ENCODE measurements at places on chromosomes 5 and 9.

GRCh38 chr9:112074250-112075008, 100.7 kb downstream of the SUSD1 start:
- DNase-seq, result peak; percentile 67

DNA sequence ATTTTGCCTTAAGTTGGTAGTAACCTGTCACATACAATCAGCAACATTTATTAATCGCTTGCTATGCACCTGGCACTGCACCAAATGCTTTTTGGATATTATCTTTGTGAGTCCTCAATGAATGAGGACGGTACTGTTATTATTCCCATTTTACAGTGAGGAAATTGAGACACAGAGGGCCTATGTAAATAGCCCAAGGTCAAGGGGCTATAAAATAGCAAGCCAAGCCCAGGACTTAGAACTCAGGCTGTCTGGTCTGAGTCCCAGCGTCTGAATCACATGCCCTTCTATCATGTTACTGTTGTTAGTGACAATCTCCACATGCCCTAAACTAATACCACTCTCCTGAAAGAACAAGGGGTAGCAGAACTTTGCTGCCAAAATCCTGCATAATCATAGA, 60.0 kb downstream of the ERAP1 start:
- DNase-seq, result no peak

GRCh38 chr9:18594837-18595236, 120.9 kb downstream of the ADAMTSL1 start:
- DNase-seq, result no peak

DNA sequence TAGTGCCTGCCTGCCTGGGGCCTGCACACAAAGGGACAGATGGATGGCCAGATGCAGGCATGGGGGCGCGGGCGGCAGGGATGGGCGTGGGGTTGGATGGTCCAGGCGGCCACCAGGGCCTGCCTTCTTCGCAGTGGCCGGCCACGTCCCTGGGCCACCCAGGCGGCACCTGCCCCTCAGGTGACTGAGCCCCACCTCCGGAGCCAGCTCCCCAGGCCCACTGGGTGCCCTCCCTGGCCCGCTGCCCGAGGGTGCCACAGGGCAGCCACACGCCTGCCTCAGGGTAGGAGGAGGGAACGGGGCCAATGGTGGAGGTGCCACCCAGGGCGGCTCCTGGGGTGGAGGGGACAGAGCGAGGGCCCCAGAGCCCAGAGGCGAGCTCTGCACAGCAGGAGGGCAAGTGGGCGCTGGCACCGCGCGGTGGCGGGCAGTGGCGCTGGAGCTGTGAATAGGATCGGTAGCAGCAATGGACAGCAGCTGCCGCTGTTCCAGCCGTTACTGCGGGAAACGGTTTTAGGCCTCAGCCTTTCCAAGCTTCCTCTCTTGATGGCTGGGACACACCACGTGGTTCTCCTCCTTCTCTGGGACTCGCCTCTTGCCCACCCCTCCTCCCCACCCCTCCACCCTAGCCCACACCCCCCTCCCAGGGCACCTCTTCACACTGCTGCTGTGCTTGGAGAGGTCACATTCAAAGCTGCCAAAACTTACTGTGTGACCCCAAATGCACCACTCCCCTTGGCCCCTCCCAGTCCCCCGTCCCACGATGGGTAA, 19.1 kb downstream of the LHX3 start:
- DNase-seq, result no peak

DNA sequence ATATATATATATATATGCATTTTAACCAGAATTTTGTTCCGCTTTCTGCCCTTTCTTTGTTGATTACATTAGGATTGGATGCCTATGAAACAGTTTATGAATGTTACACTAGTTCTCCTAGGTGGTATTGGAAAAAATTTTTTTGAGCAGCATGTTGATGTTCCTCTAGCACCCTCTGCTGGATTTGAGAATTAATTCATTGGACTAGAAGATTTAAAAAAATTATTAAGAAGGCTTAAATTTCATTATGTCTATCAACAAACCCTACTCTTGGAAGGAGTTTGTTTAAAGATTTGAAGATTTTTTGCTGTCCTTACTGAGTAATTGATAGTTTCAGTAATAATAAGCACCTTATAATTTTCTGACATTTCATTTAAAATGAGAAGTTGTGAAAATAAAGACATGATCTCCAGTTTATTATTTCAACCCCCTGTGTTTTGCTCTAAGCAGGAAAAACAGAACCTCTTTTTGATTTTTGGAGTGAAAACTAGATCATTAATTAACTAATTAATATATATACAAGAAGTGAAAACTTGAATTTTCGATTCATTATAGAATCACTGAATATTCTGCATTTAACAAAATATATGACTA, 89.6 kb downstream of the CCDC171 start:
- no peak for DNase-seq

- DNase-seq, result no peak
Observed at GRCh38 chr5:111972548-111972947, 215.6 kb upstream of the NREP start.
